ENCODE measurements at places on chromosomes 2 and 18. TPM values are rescaled to one million over a fixed set of nuclear protein-coding genes. Genes with fewer than 3 reads are reported as not detected.

DNA sequence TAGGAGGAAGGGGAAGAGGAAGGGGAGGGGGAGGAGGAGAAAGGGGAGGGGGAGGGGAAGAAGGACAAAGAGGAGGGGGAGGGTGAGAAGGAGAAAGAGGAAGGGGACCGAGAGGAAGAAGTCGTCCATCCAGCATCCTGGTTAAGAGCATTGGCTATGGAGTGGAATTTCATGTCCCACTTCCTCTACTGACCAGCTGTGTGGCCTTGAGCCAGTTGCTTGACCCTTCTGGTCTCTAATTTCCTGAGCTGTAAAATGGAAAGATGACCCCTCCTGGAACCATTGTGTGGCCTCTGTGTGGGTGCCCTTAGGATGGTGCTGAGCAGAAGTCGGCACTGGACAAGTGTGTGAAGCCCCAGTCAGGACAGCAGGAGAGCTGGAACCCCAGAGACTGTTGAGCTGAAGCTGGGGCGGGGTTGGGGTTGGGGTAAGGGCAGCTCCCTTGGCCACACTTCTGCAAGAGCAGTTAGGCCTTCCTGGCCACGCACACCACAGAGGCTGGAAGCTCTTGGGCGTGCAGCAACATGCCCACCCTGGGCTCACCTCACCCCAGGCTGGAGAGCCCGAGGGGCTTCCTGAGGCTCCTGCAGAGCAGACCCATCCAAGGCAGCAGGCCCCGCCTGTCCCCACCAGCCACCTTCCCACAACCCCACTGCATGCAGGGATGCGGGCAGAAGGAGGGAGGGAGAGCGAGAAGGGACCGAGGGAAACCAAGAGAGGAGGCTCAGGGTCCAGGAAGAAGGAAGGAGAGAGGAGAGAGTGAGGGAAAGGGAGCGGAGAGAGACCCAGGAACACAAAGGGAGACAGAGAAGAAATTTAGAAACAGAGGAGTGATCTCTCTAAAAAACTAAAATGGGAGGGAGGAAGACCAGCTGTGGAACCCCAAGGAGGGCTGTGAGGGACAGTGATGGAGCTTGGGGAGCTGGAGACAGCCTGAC lies 16.2 kb downstream of the ADRA2B start:
- no peak for DNase-seq

DNA sequence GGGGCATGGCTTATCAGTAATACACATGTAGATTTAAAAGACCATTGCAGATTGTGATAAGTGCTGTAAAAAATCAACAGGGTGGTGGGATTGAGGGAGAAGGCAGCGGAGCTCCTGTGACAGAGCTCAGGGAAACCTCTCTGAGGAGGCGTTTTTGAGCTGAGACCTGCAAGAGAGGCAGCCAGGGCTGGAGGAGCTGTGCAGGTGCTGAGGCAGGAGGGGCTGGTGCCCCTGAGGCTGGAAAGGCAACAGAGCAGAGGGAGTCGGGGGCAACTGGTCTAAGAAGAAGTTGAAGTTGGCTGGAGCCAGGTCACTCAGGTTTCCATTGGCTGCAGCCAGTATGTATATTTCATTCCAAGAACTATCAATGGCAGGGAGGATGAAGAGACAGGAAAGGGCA lies 47.6 kb downstream of the KLHL29 start:
- no peak for DNase-seq

The FAM117B gene
- 5.1 TPM for polyA plus RNA-seq

The LYPD6B gene
- polyA plus RNA-seq, result 0.33 TPM

DNA sequence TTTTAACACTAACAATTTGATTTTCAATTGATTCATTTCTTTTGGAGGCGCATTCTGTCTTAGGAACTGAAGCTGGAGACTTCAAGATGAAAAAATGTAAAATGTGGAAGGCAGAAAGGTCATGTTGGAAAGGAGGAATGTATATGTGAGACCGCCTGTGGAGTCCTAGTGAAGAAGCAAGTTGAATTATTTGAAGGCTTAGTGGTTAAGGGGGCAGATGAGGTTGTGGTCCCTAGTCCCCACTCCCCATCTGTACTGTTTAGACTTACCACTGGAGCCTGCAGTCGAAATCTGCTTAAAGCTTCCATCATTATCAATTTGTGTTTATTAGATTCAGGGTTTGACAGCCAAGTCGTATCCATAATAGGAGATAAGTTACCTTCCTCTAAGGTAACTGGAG lies 15.4 kb upstream of the MIB1 start:
- DNase-seq, result no peak
